ENCODE measurements at places on chromosomes 7 and 10. TPM values are rescaled to one million over a fixed set of nuclear protein-coding genes. Genes with fewer than 3 reads are reported as not detected.

HMX2 gene
- total RNA-seq: not detected

- DNase-seq: no peak
Measured at GRCh38 chr7:20747001-20747400, 39.7 kb downstream of the SP8 start.

- no peak for DNase-seq
Measured at GRCh38 chr10:13847201-13847631, 260.5 kb downstream of the PRPF18 start.

DNA sequence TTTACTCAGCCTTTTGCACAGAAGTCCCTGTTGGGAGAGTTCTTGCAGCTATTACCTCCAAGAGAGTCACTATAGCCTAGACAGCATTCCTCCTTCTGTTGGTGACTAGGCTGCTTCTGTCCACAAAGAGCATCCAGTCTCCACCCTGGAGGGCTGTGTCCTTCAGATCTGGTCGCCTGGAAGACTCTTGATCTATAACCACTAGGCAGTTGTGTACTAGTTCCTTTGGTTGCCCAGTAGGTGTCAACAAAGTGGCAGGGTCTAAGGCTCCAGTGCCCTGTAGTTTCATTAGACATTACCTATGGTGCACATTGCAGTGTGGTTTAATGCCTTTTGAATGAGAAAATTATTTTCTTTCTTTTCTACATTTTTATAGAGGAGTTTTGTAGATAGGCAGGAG lies 11.3 kb upstream of the AKR1C2 start:
- no peak for DNase-seq

GRCh38 chr7:12965767-12966166 lies 278.3 kb downstream of the ARL4A start:
- DNase-seq: no peak
